Ureter (tissue), 1 donor: ENCODE measurements at places on chromosomes 5 and 9. TPM values are rescaled to one million over a fixed set of nuclear protein-coding genes. Genes with fewer than 3 reads are reported as not detected.

- DNase-seq, result no peak
Observed at GRCh38 chr5:178997191-178997590, 2.1 kb upstream of the GRM6 start.

AIF1L gene
- 13.2 TPM for total RNA-seq

DNA sequence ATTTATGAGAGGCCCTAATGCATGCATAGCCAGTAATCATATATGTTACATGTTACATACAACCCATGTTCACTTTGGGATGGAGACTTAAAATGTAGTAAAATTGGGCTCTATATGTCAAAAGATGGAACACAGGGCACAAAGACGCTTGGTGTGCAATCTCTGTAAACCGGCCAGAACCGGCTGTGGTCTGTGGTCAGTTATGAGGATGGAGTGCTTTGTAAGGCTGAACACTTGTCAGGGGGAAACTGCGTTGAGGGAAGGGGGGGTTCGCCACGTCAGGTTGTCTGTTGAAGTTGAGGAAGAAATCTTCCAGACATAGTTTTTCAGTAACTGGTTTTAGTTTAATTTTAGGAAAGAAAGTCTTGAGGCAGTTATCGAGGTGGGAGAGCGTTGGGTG lies 2.7 kb upstream of the CKMT2 start:
- no peak for DNase-seq

GRCh38 chr5:61346511-61346910 lies 14.5 kb downstream of the ZSWIM6 start:
- no peak for DNase-seq

DNA sequence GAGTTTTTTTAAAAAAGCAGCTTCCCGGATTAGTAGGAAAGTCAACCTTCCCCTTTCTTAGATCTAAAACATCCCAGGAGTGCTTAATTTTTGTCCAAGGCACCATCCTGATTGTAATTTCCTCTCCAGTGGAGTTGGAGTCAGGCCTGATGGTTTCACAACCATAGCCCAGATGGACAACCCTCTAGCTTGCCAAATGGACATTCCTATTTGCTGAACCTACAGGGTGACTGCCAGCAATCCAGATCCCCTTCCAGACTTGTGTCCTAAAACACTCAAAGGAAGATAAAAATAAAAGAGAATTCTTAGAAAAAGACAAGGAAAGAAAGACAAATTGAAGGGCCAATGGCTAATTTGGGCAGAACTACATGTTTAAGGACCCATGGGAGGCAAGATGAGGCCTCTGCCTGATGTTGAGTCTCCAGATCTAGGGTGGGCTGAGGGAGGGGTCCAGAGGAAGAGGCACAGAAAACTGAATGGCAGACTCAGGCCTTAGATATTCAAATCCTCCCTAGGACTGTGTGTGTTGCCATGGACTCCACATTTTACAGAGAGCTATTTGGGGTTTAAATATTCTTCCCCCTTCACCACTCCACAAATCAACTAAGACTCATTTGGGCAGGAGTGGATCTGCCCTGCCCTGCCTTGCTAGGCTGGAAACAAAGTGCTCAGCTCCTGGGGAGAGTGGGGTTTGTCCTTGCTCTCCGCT lies 38.5 kb upstream of the SLC44A1 start:
- DNase-seq, result peak; percentile 65

DNA sequence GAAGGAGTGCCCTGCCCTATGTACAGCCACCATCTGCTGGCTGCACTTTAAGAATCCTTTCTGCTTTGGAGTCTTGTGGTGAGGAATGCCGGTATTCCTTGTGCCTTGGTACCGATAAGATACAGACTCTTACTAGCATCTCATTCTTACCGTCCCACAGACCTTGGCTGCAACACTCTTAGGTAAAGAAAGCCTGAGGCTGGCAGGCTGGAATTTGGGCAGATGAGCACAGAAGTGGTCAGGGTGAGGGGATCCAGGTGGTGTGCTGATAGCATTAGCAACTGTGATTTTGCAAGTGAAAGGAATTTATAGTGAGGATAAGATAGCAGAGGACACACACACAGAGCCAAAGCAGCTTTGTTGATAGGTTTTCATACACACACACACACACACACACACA lies 198.1 kb downstream of the ENC1 start:
- no peak for DNase-seq

ERBIN gene
- 101 TPM for total RNA-seq

DNA sequence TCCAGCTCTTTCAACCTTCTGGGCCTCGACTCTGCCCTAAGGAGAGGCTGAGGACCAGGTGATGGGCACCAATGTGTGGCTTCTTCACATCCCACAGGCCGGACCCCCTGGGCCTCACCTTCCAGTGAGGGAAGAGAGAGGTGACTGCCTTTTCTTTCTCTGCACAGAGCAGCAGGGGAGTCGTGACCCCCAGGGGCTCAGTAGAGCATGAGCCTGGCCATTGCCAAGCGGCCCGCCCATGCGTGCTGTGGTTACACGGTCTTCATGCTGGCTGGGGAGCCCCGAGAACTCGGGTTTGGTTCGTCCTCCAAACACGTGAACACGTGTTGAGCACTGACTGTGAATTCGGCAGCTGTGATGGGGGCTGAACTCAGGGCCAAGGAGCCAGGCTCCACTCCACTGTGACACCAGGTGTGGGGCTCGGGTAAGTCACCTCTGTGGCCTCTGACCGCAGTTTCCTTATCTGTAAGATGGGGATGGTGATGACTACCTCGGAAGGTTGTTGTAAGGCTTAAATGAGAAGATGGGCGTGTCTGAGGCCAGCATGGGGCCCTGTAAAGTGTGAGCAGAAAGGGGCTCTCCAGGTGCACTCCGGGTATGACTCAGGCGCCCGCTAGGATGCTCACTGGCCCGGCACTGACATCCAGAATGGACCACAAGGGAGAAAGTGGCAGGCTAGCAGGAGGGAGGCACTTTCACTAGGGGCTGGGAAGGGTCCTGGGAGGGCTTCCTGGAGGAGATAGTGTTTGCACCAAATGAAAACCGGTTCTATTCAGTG lies 13.4 kb upstream of the GRHPR start:
- no peak for DNase-seq

DNA sequence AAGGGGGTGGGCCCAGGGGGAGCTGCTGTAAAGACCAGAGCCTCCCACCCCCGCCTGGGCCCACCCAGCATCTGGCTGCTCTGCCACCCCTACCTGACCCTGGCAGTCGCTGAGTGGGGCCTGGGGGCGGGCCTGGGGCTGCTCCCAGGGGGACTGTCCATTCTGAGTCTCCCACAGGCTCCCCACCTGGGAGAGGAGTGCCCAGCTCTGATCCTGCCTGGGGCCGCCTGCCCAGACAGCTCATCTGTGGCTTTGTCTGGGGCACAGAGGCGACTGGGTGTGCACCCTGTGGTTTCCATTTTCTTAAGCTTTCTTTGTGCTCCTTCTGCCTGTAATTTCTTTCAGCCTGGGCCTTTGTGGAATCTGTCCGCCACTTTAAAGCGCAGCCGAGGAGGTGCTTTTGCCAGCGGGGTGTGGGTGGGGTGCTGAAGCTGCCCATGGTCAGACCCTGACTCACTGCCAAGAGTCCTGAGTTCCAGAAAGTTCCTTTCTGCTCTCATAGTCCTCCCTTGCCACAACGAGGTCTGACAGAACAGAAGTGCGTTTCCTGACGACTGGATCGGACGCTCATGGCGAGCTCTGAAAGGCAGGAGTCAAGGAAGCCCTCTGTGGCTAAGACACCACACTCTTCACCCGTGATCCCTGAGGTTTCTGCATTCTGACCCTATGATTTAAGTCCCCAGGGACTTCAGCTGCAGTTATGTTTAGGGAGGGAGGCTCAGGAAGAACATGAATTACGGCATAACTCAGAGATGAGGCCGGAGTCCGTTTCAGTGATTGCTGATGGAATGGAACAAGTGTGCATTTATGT lies 225.0 kb downstream of the FANCC start:
- DNase-seq, result no peak

RORB gene
- 3.0 TPM for total RNA-seq

GRCh38 chr9:85417674-85418073 lies 324.1 kb downstream of the AGTPBP1 start:
- no peak for DNase-seq

- no peak for DNase-seq
Observed at GRCh38 chr5:170312666-170313065, 15.1 kb upstream of the LCP2 start.

- no peak for DNase-seq
Observed at GRCh38 chr5:128245974-128246373, 162.4 kb downstream of the SLC12A2 start.

DNA sequence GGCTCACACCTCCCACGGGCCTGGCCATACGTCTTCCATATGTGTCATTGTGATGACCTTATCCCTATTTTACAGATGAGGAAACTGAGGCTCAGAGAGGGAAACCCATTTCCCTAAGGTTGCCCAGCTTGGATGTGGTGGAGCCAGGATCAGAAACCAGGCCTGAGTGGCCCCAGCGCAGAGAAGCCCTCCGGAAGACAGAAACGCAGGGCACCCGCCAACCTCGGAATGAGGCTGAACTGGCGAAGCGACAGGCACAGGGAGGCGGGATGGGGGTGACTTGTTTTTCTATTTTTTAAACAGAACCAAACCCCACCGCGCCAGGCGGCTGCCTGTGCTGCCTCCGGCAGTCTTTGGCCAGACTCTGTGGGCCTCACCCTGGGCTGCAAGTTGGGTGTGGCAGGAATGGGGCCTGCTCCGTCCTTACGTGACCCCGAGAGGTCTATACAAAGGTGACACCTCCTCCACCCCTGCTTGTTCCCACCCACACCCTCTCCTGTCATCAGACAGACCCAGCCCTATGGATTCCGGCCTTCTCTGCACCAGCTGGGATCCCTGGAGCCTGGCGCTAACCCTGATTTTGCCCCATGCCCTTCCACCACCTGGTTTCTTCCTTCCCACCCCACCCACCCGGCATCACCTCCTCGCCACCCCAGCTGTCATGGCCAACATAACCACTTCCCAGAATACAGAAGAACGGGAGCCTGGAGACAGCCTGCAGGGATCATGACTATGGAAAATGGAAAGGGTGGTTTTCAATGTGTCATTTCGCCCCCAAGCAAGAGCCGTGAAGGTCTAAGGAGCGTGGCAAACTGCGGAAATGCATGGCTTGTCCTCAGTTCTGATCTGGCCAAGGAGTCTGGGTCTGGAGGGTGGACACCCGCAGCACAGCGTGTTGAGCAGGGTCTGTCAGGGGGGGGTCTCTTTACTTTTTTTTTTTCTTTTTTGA lies 23.6 kb downstream of the PLPP7 start:
- no peak for DNase-seq

GRCh38 chr9:113664181-113664875 lies 200.8 kb downstream of the RGS3 start:
- no peak for DNase-seq

DNA sequence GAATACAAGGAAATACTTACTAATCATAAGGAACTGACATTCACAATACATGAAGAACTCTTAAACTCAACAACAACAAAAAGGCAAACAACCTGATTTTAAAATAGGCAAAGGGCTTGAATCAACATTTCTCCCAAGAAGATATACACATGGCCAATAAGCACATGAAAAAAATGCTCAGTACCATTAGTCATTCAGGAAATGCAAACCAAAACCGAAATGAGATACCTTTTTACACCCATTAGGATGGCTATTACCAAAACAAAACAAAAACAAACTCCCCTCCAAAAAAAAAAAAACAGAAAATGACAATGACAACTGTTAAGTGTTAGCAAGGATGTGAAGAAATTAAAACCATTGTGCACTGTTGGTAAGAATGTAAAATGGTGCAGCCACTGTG lies 104.1 kb upstream of the ZNF462 start:
- DNase-seq, result no peak

PARP8 gene
- total RNA-seq, result 58.4 TPM

GRCh38 chr5:6733411-6734242 lies 20.4 kb downstream of the TENT4A start:
- DNase-seq, result no peak

GFRA3 gene
- total RNA-seq, result 0.60 TPM

DNA sequence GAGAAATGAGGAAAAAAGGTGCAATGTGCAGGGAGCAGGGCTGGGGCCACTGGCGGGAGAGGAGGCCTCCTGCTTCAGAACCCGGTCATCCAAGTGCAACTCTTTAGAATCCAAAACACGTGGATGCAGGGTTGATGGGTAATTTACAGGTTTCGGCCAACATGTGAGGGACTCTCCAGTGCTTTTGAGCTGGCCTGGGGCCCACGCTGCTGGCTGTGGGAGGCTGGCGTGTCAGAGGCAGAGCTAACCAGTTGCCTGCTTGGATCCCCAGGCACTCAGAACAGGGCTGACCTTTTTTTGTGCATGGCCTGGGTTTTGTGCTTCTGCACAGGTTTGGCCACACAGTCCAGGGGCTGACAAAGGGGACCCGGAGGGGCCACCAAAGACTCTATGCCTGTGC lies 61.6 kb downstream of the GADD45G start:
- no peak for DNase-seq

GRCh38 chr5:133643365-133643764 lies 31.0 kb upstream of the FSTL4 start:
- DNase-seq, result no peak

SPINK7 gene
- total RNA-seq, result not detected

ZDHHC11B gene
- total RNA-seq, result 15.6 TPM

- DNase-seq, result no peak
Observed at GRCh38 chr5:150279330-150280020, 10.1 kb downstream of the CAMK2A start.

ACTBL2 gene
- total RNA-seq, result not detected

GRCh38 chr5:59380350-59380951 lies 513.1 kb downstream of the PDE4D start:
- DNase-seq, result no peak

CTXN3 gene
- not detected for total RNA-seq

PAEP gene
- not detected for total RNA-seq

PWWP2A gene
- total RNA-seq, result 34.7 TPM

- no peak for DNase-seq
Observed at GRCh38 chr9:87395804-87396479, 101.7 kb upstream of the DAPK1 start.

DNA sequence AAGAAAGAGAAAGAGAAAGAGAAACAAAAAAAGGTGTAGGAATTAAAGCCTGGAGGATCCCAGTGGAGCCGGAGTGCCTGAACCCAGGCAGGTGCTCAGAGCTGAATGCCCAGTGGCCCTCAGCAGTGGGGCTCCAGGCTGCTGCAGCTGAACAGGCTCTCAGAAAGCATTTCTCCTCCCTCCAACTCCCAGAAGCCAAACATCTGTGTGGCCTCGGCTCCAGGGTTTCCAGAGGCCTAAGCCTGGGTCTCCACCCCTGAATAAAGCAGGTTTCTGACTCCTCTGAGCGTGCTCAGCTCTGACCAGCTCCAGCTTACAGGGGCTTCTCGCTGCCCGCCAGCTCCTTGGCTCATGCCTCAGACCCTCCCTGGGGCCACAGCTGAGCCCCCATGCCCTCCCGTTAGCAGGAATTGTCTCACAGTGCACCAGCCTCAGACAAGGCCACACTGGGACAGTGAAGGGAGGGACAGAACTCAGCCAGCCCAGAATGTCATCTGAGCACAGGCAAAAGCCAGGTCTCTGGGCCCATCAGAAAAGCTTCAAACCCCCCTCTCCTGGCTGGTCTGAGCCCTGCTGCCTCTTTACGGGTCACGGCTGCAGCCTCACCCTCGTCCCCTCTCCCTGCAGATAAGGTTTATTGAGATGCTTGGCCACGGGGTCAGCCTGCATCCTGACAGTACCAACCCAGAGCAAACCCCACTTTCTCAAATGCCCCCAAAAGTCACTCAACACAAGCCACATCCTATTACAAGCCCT lies 114.4 kb upstream of the PPP1R26 start:
- no peak for DNase-seq

- no peak for DNase-seq
Observed at GRCh38 chr9:88553350-88553749, 18.4 kb downstream of the NXNL2 start.

FOXE1 gene
- total RNA-seq, result 0.42 TPM

GRCh38 chr9:71253011-71253410 lies 131.6 kb upstream of the TRPM3 start:
- no peak for DNase-seq
